ENCODE measurements at places on chromosomes 12 and 14.

- DNase-seq, result no peak
These were observed 24.3 kb downstream of the PPM1H start for GRCh38 chr12:62910549-62911169.

- no peak for DNase-seq
These were observed 53.4 kb downstream of the CYP46A1 start for GRCh38 chr14:99737451-99737951.

- DNase-seq, result no peak
These were observed 322.2 kb downstream of the AEBP2 start for GRCh38 chr12:19761463-19761862.

GRCh38 chr12:110109037-110109836 lies 14.9 kb upstream of the IFT81 start:
- no peak for DNase-seq

GRCh38 chr14:48325486-48325885 lies 650.1 kb upstream of the MDGA2 start:
- DNase-seq, result no peak

GRCh38 chr14:36070031-36070719 lies 106.3 kb downstream of the PTCSC3 start:
- no peak for DNase-seq

DNA sequence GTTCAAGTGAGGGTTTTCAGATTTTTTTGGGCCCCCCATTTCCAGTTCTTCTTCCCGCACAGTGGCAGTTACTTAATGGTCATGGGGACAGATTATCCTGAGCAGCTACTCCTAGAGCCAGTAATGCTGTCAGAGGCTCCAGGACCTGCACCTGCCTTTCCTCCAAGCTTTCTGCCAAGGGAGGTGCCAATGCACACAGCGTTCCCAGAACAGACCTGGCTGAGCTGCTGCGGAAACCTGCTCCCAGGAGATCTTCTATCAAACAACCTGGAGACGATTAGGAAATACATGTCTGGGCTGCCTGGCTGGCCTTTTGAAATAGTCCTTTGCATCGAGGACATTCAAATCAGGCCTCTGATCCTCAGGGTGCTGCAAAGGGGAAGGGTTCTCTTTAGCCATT lies 120.9 kb downstream of the SLC8A3 start:
- no peak for DNase-seq

DNA sequence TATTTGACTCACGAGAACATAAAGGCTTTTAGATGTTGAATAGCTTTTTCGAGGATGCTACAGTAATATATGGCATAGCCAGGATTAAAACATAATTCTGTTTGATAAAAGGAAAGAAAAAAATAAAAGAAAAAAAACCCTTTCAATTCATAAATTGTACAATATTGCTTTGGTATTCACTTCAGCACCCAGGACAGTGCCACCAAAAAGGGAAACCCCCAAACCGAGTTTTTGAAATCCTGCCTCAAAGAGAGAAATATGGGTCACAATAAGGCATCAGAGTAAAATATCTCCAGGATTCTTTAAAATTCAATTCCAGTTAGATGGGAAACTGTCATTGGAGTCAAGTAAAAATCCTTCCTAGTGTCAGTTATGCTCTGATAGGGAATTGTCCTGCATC lies 551.2 kb upstream of the SEL1L start:
- no peak for DNase-seq

- DNase-seq, result no peak
These were observed 92.7 kb downstream of the DYRK2 start for GRCh38 chr12:67741270-67741669.

DNA sequence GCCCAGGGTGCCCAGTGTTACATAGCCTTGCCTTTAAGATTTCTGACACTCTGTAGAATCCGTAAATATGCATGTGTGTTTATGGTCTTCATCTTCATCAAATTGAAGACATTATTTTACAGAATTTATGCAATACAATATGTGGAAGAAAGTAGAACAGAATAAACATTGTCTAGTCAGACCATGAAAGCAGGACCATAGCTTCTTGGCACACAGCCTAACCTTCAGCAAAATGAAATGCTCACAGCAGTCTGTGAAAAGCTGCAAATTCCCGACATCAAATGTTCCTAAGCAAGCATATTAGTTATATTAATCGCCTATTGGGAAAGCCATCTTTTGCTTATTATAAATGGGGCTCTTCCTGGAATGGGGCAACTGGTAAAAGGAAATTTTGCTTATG lies 111.3 kb upstream of the GARIN2 start:
- no peak for DNase-seq

GRCh38 chr12:6872073-6873048 lies 742 bp downstream of the SPSB2 start:
- DNase-seq, result peak; percentile 71

- DNase-seq, result no peak
These were observed 830 bp downstream of the PPP4R3A start for GRCh38 chr14:91509083-91509877.

- no peak for DNase-seq
These were observed 130.9 kb downstream of the GPR135 start for GRCh38 chr14:59334253-59334652.

DNA sequence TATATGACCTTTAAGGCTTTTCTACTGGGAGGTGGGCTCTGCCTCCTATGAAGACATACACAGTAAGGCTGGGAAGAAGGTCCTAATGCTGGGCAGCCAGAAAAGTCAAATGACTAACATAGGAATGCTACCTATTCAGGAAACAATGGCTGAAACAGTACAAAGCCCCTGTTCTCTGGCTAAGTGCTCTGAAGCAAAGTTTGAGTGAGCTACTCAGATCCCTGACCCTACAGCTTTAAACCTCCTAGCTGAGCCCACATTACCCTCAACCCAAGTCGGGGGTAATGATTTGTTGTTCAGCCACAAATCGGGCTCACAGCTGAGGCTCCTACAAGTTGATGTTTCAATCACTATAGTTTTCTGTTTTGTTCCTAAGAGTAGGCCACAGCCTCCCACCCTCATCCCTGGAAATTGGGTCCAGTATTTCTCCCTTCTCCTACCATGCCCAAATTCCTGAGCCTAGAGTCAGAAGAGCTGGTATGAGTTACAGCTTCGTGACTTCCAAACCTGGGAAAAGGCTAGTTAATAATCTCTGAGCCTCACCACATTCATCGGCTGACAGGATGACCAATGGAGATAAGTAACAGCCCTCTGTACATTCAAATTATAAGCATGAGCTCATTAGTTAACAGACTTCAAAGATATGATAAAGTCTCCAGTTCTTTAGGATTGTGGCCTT lies 46.5 kb downstream of the BTBD7 start:
- DNase-seq, result no peak

GRCh38 chr14:104794993-104795780 lies at the start of gene AKT1:
Gene AKT1 (minus strand): TSS chr14:104795748. CDS start chr14:104792643, 3,105 bp downstream.
- DNase-seq, result no peak

DNA sequence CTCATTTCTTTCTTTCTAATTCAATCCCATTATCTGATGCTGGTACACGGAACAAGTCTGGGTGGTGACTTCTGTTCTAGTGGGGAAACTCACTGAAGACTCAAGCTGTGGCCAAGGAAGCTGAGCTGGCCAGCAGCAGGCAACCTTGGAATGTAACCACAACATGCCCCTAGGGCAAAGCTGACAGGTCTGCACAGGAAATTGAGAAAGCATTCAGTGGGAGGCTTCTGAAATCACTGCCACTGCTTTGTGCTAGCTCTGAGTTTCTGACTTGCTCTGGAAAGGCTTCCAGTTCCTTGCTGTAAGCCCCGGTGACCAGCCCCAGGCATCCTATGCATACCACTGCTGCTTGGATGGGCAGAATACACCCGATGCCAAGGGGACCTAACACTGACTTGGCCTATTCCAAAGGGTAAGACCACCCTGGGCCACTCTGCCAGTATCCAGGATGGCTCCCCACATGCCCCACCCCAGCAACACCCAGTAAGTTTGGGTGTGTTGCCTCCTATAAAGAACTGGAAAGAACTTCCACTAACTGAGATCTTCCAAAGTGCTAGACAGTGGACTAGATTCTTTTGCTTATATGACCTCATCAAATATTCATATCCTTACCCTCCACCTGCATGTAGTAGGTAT lies 84.5 kb upstream of the CDKN3 start:
- no peak for DNase-seq

- DNase-seq, result no peak
These were observed 671 bp downstream of the ESYT1 start for GRCh38 chr12:56128670-56129205.

DNA sequence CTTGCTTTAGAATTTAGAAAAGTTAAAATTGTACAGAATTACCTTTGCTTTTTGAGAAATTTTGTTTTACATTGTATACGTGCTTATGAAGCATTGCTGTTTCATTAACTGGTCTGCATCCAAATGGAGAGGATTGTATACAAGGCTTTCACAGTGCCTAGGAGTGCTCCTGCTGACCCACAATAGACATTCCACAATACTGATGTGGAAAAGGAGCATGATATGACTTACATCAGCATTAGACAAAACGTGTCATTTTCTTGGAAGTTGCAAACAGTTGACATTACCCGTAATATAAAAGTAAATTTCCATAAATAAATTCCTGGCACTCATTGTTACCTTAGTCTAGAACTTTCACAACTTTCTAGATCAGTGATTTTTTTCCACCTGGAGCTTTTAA lies 1.9 kb downstream of the PRKD1 start:
- no peak for DNase-seq

DNA sequence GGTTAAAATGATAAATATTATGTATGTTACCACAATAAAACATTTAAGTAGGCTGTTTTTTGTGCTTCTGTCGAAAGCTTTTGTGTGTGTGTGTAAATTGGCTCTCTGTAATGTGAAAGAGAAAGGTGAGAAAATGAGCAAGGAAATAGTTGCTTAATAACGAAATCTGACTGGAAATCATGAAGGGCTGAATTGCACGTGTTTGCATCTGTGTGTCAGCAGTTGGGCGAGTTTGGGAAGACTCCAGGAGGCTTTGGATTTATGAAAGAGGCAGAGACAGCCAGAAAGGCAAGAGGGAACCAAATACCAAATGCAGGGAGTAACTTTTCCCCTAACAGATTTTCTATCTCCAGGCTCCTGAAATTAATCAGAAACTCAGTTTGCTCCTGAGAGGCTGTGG lies 47.2 kb upstream of the PLEKHG3 start:
- DNase-seq, result no peak

DNA sequence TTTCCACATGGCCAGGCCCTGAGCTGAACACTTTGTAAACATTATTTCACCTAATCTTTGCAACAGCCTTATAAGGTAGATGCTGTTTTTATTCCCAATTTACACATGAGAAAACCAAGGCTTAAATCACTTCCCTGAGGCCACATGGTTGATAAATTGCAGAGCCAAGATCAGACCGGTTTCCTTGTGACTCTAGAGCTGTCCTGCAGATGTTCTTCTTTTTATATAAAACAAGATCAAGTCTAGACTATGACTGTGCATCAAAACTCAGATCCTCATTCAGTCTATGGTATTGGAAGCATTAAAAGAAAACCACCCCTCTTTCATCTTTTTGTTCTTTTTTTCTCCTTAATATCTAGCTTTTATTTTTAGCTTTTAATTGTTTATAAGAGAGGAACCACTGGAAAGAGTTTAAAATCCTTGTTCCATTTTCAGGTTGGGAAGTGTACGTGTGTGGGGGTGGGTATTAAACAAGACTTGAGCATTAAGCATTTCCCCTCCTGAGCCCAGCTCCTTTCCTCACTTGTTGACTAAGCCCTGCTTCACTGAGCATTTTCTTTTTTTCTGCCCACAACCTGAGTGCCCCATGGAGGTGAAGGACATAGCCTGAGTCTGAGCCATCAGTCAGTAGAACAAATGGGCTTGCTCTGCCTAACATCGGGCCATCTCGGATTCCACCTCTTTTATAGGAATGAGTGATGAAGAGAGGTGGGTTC lies 45.4 kb downstream of the GPATCH2L start:
- DNase-seq, result no peak

GRCh38 chr12:121423253-121423652 lies 23.3 kb downstream of the RNF34 start:
- DNase-seq, result no peak

DNA sequence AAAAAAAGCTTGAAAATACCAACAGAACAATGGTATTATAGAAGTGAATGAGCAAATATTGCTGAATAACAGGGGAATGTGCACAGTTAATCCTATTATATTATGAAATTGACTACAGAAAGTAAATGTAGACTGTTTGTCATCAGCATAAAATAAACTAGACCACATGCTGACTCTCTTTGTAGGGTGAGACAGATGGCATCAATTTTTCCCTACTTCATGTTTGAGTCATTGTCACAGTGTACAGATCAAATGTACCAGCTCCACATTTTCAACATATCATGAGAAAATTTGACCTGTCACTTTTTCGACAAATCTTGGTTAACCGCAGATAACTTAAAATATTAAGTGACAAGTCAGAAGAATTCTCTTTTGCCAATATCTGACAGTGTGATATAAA lies 421.0 kb downstream of the RPL10L start:
- no peak for DNase-seq

DNA sequence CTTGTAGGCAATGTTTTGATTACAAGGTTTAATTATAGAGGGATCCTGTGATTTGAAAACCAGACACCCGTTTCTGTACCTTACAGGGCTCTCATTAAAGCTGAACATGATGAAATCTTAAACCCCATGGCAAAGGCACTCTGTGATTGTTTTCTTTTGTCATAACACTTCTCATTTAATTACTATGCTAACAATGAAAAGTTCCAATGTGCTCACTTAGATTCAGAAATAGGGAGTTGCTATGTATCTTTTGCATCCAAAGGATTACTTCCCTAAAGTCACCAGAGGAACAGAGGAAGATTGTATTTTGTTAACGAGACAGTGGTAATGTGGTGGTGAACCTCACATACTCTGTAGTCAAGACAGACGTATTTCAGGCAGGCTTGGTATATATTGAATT lies 81.5 kb upstream of the MYF6 start:
- no peak for DNase-seq

DNA sequence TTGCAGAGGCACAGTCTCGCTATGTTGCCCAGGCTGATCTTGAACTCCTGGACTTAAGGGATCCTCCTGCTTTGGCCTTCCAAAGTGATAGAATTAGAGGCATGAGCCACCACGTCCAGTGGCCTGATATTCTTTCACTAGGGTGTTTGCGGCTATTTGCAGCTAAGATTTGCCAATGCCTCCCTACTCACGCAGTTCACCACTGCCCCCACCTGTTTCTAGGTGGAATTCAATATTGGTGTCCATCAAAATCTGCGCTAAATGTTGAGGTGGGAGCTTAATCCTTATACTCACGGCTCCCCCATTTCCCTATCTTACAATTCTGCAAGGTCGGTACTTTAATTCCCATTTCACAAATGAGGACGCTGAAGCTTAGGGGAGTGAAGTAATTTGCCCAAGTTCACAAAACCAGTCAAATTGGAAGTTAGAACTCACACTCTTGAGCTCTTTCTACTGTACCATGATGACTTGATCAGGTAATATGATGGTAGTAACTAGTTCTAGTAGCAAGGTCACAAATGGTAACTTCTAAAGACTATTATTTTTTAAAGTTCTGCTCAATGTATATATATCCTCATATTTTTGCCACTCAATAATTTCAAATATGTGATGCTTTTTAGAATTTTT lies 22.1 kb upstream of the LRRC9 start:
- no peak for DNase-seq

GRCh38 chr12:93772003-93772700 lies 95.0 kb downstream of the CRADD start:
- DNase-seq, result no peak

Measured in stimulated activated CD8-positive, alpha-beta memory T cell treated with anti-CD3 and anti-CD28 coated beads, Interleukin-12 subunit alpha, Interleukin-12 subunit beta, amount 100 ng/mL, for 1 hour (primary cell).